ENCODE measurements at places on chromosomes 1 and 21. TPM values are rescaled to one million over a fixed set of nuclear protein-coding genes. Genes with fewer than 3 reads are reported as not detected.

DNA sequence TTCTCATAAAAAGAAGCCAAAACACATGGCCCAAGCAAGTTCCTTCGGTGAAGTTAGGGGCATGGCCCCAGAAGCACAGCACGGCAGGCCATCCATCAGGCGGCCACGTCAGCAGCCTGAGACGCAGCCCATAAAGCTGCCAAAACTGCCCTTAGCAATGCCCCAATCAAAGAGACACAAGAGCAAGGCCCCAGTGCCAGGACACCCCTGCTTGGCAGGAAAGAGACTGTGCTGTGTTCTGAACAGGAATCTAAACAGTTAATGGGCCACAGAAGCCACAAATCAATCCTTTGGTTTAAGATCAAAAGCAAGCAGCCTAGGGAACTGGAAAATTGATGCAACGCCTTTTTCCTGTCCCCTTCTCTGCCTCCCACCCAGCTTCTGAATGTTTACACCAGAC lies 497.0 kb upstream of the USP24 start:
- H3K4me3 ChIP-seq = no peak overlapping the region
- H3K27me3 ChIP-seq = no peaks in the 10 kb centered on the region
- no peaks in the 10 kb centered on the region for H3K36me3 ChIP-seq
- no peaks in the 10 kb centered on the region for H3K4me1 ChIP-seq
- DNase-seq = no peak

DNA sequence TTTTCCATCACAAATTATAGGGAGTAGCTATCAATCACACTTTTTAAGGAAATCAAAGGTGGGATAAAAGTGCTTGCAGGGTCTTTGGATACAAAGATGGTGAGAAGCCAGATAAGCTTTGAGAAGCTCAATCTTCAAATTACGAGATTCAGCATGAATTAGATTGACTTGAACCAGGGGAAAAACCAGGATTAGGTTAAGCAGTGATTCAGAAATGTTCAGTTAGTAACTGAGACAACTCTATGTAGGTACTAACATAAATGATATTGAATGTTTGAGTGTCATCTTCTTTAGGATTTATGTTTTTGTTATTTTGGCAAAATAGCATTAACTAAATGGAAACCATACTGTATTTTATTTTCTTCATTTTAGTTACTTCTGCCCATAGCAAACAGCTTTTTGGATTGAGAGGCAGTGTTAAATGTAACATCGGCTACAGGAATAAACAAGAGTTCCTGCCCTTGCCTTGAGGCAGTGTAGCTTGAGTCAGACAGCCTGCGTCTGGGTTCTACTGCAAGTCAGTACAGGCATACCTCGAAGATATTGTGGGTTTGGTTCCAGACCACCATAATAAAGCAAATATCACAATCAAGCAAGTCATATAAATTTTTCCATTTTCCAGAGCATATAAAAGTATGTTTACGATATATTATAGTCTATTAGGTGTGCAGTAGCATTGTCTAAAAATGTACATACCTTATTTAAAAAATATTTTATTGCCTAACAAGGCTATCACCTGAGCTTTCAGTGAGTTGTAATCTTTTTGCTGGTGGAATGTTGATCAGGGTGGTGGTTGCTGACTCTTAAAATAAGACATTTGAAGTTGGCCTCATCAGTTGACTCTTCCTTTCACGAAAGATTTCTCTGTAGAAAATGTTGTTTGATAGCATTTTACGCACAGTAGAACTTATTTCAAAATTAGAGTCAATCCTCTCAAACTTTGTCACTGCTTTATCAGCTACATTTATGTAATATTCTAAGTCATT lies 36.9 kb upstream of the BACH1 start:
- H3K27ac ChIP-seq = no peak overlapping the region
- no peaks in the 10 kb centered on the region for H3K36me3 ChIP-seq
- no peaks in the 10 kb centered on the region for H3K27me3 ChIP-seq
- DNase-seq = no peak
- no peaks in the 10 kb centered on the region for H3K4me1 ChIP-seq

DNA sequence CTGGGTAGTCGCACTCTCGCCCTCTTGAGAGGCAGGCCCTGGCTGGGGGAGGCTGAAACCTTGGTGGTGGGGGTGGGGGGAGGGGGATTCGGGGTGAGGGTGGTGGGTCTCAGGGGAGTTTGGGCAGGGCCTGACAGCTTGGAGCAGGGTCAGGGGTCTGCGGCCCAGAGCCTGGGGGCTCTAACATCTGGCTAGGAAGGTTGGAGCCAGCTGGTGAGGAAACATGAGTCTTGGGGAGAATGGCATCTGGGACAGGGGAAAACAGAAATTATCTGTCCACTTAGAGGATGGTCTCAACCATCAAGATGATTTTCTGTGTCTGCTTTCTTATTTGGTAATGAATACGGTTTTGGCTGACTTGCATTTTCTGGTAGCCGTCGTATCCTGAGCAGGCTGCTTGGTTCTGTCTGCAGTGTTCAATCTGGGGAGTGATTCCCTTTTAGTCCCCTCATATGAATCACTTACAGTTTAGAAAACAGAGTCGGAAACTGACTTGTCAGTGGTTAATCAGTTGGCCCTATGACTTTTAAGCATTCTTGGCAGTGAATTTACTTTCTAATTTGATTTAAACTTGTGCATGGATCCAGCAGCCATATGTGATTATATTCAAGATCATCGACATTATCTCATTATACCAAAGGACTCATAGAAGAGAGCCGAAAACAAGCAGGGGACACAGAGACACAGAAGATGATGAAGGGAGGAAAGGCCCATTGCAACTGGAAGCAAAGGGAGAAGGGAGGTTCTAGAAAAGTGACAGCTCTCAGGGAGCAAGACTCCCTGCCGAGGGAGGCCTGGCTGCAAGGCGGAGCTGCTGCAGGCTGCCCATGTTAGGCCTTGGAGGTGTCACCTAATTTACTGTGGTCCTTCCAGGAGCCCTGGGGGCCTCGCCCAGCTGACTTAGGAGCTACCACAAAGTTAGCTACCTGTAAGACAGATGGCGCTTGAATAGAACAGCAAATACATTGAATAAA lies 237.6 kb downstream of the SDCCAG8 start:
- DNase-seq = no peak
- H3K27me3 ChIP-seq = peaks cover 15% of the 10 kb centered on the region
- H3K4me3 ChIP-seq = peak overlapping the region; percentile 68

- no peak overlapping the region for H3K27ac ChIP-seq
- H3K36me3 ChIP-seq = no peaks in the 10 kb centered on the region
- no peaks in the 10 kb centered on the region for H3K4me1 ChIP-seq
- no peak overlapping the region for H3K4me3 ChIP-seq
- no peaks in the 10 kb centered on the region for H3K27me3 ChIP-seq
Observed at GRCh38 chr1:29043274-29043965, 80.3 kb downstream of the TMEM200B start.

DNA sequence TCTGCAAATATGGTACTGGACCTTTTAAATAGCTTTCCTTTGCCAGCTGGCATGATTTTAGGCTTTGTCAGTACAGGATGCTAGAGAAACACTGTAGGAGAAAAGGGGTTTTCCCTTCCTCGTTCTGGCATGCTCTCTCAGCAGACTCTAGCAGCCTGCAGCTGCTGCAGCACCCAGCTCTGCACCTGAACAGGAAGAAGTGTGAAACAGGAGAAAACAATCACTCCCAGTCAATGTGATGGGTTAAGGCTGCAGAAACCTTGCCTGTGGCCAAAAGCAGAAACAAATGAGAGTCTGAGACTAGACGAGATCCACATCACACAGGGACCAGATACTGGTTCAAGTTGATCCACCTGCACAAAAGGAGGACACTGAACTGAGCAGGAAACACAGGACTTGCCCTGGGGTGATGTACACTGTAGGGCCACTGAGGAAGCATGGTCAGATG lies 21.2 kb downstream of the OVGP1 start:
- no peak overlapping the region for H3K4me3 ChIP-seq
- no peaks in the 10 kb centered on the region for H3K27me3 ChIP-seq
- H3K27ac ChIP-seq = no peak overlapping the region
- no peaks in the 10 kb centered on the region for H3K4me1 ChIP-seq

- no peaks in the 10 kb centered on the region for H3K36me3 ChIP-seq
- DNase-seq = no peak
- H3K27me3 ChIP-seq = peaks cover 4% of the 10 kb centered on the region
Observed at GRCh38 chr1:33128781-33129180, 47.8 kb downstream of the AZIN2 start.

DNA sequence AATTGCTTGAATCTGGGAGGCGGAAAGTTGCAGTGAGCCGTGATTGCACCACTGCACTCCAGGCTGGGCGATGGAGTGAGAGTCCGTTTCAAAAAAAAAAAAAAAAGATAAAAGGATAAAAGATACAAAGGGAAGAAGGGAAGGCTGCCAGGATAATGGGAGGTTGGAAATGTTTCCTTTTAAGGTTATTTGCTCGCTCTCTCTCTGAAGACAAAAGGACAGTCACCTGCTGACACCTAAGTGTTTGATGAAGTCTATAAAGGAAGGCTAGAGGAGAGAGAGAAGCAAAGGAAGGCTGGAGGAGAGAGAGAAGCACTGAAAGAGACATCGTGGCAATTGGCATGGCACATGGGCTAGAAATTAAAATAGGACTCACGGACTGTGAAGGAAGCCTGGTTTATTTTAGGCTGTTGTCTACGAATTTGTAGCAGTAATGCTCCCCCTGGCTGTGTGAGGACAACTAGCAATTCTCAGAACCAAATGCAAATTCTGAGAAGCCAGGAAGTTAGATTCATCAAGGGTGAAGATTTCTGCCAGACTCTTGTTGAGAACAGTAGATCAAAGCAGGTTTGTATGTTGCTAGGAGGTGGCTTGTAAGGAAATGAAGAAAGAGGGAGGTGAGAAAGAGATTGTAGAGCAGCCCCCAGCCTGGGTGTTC lies 154.2 kb downstream of the ZP4 start:
- H3K36me3 ChIP-seq = no peaks in the 10 kb centered on the region
- no peak overlapping the region for H3K27ac ChIP-seq
- DNase-seq = no peak
- peaks cover 2% of the 10 kb centered on the region for H3K27me3 ChIP-seq

DNA sequence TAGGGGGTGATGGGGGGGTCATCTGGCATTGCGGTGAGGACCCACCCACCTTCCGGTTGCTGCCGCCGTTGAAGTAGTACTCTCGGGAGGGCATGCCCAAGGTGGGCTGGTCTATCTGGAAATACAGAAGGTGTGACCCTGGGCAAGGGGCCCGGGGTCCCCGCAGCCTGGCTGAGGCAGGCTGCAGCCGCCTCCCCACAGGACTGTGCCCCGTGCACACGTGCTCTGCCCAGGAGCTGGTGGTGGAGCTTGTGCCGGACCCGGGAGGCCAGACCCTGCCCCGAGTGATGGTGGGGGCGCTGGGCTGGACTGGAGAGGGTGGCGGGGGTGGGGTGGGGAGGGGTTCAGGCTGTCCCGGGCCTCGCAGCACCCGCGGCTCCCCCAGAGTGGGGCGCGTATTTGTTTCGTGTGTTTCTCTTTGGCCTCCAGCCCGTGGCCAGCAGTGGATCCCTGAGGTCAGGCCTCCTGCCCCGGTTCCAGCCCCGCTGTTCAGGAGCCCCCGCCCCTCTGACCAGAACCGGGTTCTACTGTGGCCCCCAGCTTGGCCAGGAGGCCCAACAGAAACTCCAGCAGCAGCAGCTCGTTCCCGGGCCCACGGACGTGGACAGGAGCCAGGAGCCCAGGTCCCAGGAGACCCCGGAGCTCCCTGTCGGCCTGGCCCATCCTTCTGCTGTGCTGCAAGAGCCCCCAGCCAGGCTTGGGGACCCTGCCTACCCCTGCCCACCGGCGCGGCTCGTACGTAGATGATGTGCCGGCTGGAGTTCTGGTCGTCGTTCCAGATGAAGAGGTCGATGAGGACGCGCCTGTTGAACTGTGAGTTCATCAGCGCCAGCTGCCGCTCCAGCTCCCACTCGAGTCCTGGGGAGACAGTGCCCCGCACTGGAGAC lies 19.2 kb downstream of the PRXL2B start:
- no peaks in the 10 kb centered on the region for H3K27me3 ChIP-seq
- DNase-seq = no peak
- H3K4me3 ChIP-seq = no peak overlapping the region
- H3K36me3 ChIP-seq = peaks cover 6% of the 10 kb centered on the region

GRCh38 chr21:26140164-26140579 lies 30.4 kb downstream of the APP start:
- H3K4me3 ChIP-seq = no peak overlapping the region
- H3K27ac ChIP-seq = no peak overlapping the region
- H3K36me3 ChIP-seq = no peaks in the 10 kb centered on the region
- no peak for DNase-seq

DNA sequence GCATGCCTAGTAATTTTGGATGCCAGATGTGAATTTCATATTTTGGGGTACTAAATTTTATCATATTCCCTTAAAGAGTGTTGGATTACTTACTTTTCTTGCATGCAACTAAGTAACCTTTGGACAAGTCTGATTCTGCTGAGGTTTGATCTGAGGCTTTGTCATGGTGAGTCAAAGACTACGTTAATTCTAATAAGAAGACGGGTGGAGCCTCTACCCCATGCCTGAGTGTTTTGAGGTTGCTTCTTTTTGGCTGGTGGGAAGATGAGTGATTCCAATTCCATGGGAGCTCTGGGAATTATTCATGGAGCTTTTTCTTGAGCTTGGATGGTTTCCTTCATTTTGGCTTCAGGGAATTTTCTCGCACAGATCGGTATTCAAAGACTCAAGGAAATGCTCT lies 11.6 kb upstream of the PCP4 start:
- H3K27ac ChIP-seq = no peak overlapping the region
- peaks cover 9% of the 10 kb centered on the region for H3K36me3 ChIP-seq
- no peak overlapping the region for H3K4me3 ChIP-seq
- no peak for DNase-seq

- DNase-seq = peak; percentile 26
- peak overlapping the region; percentile 29 for H3K27ac ChIP-seq
- H3K4me3 ChIP-seq = peak overlapping the region; percentile 67
- peaks cover 18% of the 10 kb centered on the region for H3K4me1 ChIP-seq
Observed at GRCh38 chr1:201495551-201496295, 11.2 kb downstream of the CSRP1 start.

GRCh38 chr21:17925000-17925610 lies 105.9 kb upstream of the C21orf91 start:
- peaks cover 2% of the 10 kb centered on the region for H3K27me3 ChIP-seq
- H3K4me3 ChIP-seq = no peak overlapping the region
- H3K36me3 ChIP-seq = peaks cover 16% of the 10 kb centered on the region
- peaks cover 2% of the 10 kb centered on the region for H3K4me1 ChIP-seq
- DNase-seq = peak; percentile 39

GRCh38 chr1:42183210-42183956 lies 18.8 kb upstream of the GUCA2A start:
- H3K27me3 ChIP-seq = peaks cover 2% of the 10 kb centered on the region
- H3K36me3 ChIP-seq = no peaks in the 10 kb centered on the region
- no peak overlapping the region for H3K4me3 ChIP-seq
- no peaks in the 10 kb centered on the region for H3K4me1 ChIP-seq
- H3K27ac ChIP-seq = no peak overlapping the region
- DNase-seq = no peak

Gene EFCAB7
- total RNA-seq = 6.6 TPM

Gene VWA1
- 56.9 TPM for total RNA-seq

Gene A3GALT2
- total RNA-seq = 0.71 TPM

Gene PTGFR
- total RNA-seq = not detected

Gene FAM72B
- 2.1 TPM for total RNA-seq

Gene KISS1
- total RNA-seq = not detected

Gene EXTL1
- 2.6 TPM for total RNA-seq

Gene NBPF6
- total RNA-seq = not detected

Gene EVA1C
- 2.5 TPM for total RNA-seq

Gene ABCA4
- total RNA-seq = 0.61 TPM

Gene AADACL4
- not detected for total RNA-seq
